ENCODE measurements at places on chromosomes 2 and 18.

DNA sequence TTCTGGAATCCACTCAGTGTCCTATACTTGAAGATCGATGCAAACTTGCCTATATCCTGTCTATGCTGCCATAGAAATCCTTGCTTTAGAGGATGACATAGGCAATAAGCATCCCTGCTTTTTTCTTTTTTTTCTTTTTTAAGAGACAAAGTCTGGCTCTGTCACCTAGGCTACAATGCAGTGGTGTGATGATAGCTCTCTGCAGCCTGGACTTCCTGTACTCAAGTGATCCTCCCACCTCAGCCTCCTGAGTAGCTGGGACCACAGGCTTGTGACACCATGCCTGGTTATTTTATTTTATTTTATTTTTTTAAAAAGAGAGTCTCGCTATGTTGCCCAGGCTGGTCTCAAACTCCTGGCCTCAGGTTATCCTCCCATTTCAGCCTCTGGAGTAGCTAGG is 76.9 kb downstream of the LBH start:
- DNase-seq = no peak

- no peak for DNase-seq
Measured at GRCh38 chr2:63399156-63399555, 189.1 kb downstream of the WDPCP start.

DNA sequence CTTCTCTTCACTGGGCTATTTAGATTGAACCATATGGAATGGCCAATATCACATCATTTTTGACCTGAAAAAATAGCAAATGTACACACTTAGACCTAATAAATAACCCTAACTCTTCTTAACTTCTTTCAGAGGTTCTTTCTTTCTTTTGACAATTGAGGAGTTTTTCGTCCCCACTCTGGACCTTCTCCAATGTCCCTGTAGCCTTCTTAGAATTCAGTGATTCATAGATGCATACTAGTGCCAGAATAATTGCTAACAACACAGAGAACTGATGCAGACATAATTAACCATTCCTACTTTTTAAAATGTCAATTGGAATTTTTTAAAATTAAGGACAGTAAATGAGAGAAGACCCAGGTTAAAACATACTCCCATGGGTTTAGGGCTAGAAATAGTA is 20.0 kb downstream of the DAPL1 start:
- no peak for DNase-seq

- no peak for DNase-seq
Measured at GRCh38 chr2:23519334-23519651, 134.3 kb downstream of the KLHL29 start.

GRCh38 chr2:85327160-85327821 is 498 bp downstream of the TGOLN2 start:
- DNase-seq = peak; percentile 39

- DNase-seq = no peak
Measured at GRCh38 chr2:161976917-161977316, 97.1 kb downstream of the DPP4 start.

DNA sequence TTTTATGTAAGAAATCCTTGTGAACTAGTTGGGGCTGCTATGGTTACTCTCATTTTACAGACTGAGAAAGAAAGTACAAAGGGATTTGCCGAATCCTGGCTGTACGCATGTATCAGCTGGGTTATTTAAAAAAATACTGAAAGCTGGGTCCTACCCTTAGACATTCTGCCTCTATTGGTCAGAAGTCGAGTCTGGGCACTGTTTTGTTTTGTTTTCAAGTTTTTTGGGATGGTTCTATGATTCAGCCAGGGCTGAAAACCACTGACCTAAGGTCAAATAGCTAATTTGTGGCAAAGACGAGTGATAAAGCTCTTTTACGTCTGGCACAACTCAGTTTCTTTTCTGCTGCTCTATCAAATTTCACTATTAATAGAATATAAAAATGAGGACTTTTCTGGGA is 5.9 kb upstream of the SLC8A1 start:
- peak; percentile 22 for DNase-seq

- DNase-seq = no peak
Measured at GRCh38 chr2:67633212-67633856, 236.2 kb downstream of the ETAA1 start.

DNA sequence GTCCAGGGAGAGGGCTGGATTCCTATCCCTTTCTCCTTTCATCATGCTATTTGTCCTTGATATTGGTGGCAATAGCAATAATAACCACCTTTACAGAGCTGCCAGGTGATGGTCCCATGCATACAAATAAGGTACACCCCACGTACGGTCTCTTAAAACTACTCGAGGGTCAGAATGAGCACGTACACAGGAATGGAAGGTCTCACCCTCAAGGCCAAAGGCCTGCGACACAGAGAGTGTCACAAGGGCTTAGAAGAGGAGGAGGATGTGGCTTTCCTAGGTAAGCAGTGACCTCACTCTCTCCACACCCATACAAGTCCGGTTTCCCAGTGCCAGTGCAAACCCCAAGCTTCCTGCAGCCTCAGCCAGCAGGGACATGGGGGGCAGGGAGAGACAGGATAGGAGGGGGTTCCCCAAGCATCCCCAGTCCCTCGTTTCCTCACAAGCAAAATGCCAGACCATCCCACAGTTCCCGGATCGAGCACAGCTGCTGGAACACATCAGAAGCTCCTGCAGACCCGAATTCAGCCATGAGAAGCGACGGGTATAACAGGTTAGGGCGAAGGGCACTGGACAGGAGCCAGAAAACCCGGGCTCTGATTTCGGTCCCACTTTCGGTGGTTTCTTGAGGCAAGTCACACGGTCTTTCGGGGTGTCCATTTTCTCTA is 49.2 kb downstream of the PLB1 start:
- DNase-seq = no peak

DNA sequence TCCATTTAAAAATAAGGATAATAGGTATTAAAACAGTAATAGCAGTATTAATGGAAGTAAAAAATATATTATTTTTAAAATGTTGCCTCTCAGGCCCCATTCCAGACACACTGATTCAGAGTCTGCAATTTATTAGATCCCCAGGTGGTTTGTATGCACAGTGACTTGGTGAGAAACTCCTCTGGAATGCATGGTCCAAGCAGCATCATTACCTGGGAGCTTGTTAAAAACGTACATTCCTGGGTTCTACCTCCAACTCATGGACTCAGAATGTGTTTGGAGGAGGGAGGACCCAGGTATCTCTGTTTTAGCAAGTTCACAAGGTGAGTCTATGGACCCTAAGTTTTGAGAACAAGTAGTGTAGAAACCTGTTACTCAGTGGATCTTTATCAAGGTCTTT is 95.6 kb downstream of the ITGA4 start:
- DNase-seq = no peak

- no peak for DNase-seq
Measured at GRCh38 chr2:59312967-59313940, 1072.1 kb upstream of the FANCL start.

- DNase-seq = no peak
Measured at GRCh38 chr2:70923378-70924015, 12.2 kb upstream of the ATP6V1B1 start.

Data from brain microvascular endothelial cell (primary cell).